ENCODE measurements at places on chromosomes 12 and 14. TPM values are rescaled to one million over a fixed set of nuclear protein-coding genes. Genes with fewer than 3 reads are reported as not detected.

CELA1 gene
- total RNA-seq: not detected

DNA sequence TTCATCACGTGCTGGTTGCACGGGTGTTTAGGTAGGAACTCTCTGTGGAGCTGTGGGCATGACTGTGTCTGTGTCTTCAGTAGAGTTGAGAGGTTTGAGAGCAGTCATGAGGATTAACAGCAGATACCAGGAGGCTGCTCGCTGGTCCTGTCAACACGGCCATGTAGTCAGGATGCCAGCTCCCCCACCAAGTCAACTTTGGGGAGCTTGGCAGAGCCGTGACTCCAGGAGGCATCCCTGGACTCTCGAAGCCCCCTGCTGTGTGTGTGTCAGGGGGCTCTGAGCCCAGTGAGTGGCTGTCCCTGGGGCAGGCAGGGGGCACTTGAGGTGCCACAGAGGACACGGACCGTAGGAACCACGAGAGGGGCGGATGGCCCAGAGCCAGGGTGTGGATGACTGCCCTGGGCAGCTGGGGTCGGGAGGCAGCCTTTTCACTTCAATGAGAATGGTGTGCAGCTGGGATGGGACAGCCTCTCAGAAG, 7.2 kb upstream of the GPR132 start:
- DNase-seq: no peak

DNA sequence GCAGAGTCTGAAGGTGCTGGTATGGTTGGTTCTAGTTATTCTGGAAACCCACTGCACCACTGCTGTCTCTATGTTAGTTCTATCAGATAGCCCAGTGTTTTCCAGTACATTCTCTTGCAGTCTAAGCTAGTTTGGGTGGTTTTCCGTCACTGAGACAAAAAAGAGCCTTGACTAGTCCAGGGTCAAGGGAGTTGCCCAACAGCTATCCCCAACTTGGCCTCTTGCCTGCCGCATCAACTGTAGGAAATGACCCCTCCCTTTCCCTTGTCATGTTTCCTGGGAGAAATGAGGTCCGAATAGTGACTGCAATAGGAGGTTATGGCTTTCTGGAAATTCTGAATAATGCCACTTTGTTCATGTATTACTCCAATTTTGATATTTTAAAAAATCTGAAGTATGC, 160.4 kb downstream of the EFCAB11 start:
- DNase-seq: no peak

DNA sequence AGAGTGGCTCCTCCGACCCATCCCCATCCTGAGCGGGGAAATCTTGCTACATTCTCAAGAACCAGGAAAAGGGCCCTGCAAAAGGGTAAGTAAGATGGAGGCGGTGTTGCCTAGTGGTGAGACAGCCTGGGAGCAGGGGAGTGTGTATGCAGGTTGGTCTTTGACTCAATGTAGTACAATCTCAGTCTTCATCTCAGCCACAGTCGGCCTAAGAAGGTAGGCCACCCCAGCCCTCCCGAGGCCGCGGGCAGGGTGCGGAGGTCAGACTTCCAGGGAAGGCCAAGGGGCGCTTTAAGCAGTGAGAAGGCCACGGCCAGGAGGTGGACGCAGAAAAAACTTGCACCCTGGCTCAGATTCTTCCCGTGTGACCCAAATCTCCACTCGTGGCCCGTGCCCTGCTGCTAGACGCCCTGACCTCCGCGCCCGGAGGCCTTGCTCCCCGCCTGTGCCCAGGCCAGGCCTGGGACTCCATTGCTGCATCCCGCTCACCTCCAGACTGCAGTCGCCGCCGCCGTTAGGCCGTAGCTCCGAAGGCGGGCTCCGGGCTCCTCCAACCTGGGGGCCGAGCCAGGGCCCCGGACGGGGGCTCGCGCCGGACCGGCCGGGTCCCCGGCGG, 435 bp downstream of the FOXM1 start:
- no peak for DNase-seq

GRCh38 chr12:31752450-31752849, 23.6 kb upstream of the AMN1 start:
- no peak for DNase-seq

DNA sequence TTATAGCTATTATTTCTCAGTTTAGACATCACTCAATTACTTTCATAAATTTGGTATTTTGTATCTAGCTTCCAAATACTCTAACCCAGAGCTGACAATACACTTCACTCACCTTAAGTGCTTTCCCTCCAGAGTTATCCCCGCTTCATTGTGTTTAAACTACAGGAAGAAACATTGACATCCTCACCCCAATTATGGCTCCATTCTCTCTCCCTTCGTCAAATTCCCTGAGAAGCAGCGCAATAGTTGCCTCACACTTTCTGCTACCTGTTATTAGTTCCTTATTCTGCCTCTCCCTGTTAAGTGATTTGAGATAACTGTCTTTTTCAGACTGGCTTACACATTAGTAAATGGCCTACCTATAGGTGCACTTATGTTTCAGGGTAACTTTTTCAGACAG, 69.4 kb upstream of the AMIGO2 start:
- DNase-seq: no peak

GRCh38 chr14:64945431-64946178, 3.1 kb upstream of the GPX2 start:
- no peak for DNase-seq

DNA sequence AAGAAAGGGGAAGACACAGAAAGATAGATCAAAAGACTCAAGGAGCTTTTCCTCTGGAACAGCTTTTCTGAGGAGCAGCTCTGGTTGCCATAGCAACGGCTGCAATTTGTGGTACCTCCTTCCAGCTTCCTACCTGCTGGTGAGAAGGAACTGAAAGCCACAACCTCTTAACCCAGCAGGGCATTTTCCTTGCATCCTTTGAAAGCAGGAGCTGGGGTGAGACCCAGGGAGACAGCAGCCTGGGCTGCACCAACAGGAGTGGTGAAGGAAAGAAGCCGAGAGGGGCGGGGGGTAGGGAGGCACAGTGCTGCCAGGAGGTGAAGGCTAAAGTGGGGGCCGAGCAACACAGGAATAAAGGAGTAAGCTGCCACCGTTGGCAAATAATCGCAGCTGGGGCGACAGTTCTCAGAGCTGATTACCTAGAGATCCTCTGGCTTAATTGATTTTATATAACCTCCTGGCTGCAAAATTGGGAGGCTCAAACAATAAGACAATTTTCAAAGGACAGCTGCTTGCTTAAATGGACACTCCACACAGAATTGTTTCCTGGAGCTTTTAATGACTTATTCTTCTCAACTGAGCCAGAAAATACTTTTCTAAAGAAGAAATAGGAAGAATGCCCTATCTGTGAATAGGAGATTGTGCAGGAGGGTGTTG, 129.4 kb downstream of the RPAP3 start:
- no peak for DNase-seq
